ENCODE measurements at places on chromosomes 3 and 15.

- DNase-seq, result no peak
Measured at GRCh38 chr3:187966636-187967406, 187.1 kb upstream of the LPP start.

- no peak for DNase-seq
Measured at GRCh38 chr3:77186728-77187127, 146.8 kb downstream of the ROBO2 start.

- DNase-seq, result peak; percentile 33
Measured at GRCh38 chr3:10933805-10934481, 58.6 kb upstream of the SLC6A1 start.

DNA sequence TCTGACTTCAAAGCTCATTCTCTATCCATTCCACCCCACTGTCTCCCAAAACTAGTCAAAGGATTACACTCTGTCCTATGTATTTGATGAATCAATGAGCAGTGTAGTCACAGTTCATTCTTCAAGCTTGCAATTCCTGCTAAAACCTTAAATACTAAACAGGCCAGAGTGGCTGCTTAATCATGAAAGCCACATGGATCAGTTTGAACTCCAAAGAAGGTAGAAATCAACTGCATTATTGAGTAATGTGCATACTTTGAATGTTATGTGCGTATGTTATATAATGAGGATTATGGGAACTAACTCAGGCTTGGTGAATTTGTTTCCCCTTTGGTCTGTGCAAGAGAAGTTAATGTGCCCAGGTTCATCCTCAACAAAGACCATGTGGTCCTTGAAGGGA lies 45.4 kb downstream of the PRICKLE2 start:
- no peak for DNase-seq

GRCh38 chr3:95899494-95899893 lies 914.9 kb upstream of the EPHA6 start:
- no peak for DNase-seq

DNA sequence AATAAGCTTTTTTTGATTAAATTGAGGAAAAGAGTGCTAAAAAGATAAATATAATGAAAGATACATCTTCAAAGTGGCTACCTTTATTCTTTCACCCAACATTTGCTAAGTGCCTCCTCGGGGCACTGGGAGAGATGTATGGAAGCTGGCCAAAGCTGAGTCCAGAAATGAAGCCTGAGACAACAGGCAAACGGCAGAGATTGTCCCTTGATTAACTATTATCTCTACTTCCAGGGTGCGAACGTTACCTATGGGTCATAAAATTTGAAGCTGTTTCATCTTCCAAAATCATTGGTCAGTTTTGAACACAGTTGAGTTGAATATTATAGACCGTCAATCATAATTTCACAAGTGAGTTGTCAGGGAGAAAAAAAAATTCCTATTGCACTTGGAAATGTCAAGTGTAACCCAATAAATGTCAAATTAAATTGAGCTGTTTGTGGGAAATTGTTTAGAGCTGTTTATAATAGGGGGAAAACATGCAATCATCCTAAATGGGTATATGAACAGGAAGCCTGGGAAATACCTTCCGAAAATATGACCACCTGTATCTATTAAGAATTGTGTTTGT lies 73.9 kb downstream of the SUCLG2 start:
- no peak for DNase-seq

- no peak for DNase-seq
Measured at GRCh38 chr15:59879506-59880265, 124.4 kb upstream of the FOXB1 start.

DNA sequence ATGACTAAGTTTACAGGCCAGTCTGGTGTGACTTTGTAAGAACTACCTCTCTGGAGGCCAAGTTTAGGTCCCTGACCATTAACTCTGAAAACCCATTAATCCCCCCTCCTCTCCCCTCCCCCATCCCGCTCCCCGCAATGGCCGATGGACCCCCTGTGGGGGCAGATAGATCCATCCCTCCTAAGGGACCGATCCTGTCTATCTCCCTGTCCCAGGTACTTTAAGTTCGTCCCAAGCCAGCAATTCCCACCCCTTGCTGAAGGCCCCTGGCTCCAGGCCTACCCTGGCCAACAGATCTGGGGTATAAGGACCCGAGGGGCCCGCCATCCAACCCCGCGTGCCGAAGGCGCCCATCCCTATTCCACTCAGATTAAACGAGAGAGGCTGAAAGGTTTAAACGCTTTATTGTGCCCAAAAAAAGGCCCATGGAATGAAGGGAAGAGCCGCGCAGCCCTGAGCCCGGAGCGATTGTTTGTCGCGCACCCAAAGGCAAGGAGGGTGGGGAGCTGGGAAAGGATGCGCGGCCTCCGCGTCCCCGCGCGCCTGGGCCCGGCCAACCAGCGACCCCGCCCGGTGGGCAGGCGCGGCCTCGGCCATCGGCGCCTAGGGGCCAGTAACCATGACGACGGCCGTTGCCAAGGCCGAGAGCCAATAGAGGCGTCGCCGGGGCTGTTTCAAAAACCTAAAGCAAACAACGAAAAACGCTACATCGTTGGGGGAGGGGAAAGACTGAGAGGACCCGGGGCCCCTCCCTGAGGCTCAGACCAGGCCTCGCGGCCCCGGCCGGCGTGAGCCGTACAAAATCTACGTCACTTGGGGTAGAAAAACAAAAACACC lies 35.9 kb downstream of the HMCES start:
- peak; percentile 80 for DNase-seq

- no peak for DNase-seq
Measured at GRCh38 chr3:4996771-4997291, 17.6 kb downstream of the BHLHE40 start.

- DNase-seq, result no peak
Measured at GRCh38 chr3:99716463-99716995, 78.1 kb downstream of the COL8A1 start.

DNA sequence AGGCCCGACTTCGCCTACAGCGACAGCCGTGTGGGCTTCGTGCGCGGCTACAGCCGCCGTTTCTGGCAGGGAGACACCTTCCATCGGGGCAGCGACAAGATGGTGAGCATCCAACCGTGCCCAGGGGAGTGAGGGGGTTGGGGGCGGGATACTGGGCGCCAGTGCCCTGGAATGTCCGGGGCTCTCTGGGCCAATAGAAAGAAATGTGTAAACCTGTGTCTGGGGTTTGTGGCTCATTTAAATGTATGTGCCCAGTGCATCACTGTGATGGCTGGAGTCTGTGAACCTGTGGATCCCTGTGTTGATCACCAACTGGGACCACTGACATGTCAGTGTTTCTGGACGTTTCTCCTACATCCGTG lies 423 bp downstream of the CHAC1 start:
- no peak for DNase-seq

DNA sequence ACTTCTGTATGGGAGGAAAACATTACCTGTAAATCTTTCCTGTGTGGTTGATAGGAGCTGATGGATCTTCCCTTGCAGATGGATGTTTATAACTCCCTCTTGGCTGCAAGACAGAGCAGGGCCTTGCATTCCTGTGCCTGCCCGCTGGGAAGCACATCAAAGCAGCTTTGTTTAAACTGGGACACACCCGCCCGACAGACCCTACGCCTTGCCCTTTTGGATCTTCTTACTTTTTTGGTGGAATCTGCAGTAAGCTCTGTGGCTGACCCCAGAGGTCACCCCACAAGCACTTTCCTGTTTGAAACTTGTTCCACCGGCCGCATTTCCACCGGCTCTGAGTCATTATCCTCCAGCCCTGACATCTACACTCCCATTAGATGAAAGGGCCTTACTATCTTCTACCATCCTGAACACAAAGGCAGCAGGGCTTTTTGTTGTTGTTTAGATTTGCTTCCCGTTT lies 244.1 kb upstream of the STT3B start:
- peak; percentile 91 for DNase-seq

DNA sequence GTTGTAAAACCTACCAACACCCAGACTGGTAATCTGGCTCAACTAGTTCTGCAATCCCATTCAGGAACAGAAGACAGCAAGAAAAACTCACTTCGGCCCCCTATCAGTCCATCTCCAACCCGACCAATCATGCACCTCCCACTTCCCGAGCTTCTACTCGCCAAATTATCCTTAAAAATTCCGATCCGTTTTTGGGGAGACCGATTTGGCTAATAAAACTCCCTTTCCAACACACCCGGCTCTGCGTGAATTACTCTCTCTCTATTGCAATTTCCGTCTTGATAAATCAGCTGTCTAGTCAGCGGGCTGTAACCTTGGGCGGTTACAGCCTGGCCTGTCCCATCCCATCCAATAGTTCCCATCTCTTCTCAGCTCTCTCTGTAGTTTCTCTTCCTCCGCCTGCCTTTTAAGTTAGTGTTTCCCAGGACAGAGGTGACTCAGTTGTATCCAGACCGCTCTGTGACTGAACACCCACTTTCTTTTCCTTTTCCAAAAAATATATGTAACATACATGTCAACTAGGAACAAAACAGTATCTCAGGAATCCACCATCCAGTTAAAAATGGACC lies 780 bp upstream of the ACAD9 start:
- DNase-seq, result no peak

DNA sequence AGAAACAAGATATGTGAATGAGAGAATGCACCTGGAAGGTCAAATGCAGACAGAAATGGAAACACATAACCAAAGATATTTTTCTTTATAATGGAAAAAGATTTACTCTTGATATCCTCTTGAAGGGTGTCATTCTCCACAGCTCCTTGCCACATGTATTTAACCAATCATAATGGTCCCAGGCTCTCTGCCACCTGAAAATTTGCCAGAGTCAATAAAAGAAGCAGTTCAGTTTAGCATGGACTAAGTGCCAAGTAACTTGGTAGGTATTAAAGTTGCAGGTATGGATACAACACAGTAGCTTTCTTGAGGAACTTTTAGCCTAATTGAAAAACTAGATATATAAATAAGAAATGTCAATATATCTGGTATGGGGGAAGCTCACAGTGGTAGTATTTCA lies 33.5 kb downstream of the TUSC7 start:
- no peak for DNase-seq

DNA sequence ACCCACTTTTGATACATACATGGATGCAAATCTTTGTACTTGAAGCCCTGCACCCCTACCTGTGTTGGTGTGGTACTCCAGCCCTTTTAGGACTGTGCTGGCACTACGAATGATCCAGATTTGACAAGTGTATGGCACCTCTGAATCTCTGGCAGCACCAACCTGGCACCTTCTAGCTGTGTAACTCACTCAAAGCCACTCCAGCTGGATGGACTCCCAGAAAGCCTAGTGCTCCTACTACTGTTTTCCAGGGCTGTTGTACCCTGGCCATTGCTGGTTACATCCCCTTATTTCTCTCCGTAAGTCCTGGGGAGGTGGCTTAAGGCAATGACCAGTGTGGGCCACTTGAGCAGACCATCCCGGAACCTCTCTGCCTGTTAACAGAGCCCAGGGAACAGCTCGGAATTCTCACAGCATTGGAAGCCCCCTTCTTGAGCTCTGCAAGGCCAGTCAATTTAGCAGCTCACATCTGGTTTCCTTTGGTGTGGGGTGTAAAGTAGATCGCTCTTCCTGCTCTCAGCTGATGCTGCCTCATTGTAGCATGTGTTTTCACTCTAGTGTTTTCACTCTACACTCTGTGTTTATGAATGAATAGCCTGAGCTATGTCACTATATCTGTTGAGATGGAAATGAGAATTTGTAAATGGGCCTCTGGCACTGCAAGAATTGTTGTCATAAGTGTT lies 12.2 kb downstream of the CALML4 start:
- DNase-seq, result no peak

GRCh38 chr3:4850211-4850927 lies 128.9 kb upstream of the BHLHE40 start:
- no peak for DNase-seq

GRCh38 chr3:21435871-21436270 lies 315.1 kb downstream of the ZNF385D start:
- DNase-seq, result no peak

GRCh38 chr15:62389885-62390790 lies 225.1 kb upstream of the C2CD4B start:
- DNase-seq, result peak; percentile 79

- no peak for DNase-seq
Measured at GRCh38 chr3:158121295-158121694, 11.4 kb downstream of the RSRC1 start.

DNA sequence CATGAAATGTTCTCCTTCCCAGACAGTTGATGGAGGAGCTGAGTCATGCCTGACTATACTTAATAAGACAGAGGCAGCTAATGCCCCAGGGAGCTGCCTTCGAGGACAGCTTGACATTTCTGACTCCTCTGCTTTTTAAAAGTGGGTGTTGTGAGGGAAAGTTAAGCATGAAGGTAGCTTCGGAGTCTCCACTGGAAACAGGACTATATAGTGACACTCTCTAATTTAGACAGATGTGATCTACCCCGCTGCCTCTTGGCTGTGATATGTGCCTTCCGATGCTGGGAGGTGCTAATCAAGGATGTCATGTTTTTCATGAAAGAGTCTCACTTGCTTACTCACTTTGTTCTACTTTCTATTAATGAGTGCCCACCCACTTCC lies 72.7 kb downstream of the IL1RAP start:
- DNase-seq, result peak; percentile 31

- no peak for DNase-seq
Measured at GRCh38 chr3:1623896-1624295, 474.8 kb upstream of the CNTN4 start.

GRCh38 chr3:149342413-149343380 lies 9.3 kb upstream of the TM4SF18 start:
- no peak for DNase-seq

- DNase-seq, result no peak
Measured at GRCh38 chr3:15512166-15512565, 9.3 kb downstream of the COLQ start.

GRCh38 chr3:126607214-126607908 lies 47.6 kb downstream of the TXNRD3 start:
- no peak for DNase-seq

- no peak for DNase-seq
Measured at GRCh38 chr3:82048711-82049110, 287.3 kb upstream of the GBE1 start.

DNA sequence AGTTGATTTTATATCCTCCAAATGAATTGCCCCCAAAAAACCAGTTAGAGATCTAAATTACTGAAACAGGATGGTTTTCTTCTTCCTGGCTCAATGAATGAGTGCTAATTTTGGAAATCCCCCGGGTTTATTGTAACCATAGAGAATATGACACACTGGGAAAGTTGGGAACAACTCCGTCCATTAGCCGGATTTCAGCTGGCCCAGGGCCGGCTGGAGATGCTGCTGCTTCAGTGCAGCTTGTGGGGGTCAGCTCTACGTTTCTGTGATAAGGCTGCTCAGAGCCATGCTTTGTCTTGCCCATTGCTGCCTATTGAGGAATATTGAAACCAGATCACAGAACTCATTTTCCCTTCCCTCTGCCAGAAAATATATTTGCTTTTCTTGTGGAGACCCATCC lies 20.3 kb downstream of the GYG1 start:
- DNase-seq, result no peak

- DNase-seq, result no peak
Measured at GRCh38 chr3:186166036-186166435, 57.1 kb upstream of the ETV5 start.

All from A549 (cell line).